ENCODE measurements at places on chromosomes 2 and 18.

DNA sequence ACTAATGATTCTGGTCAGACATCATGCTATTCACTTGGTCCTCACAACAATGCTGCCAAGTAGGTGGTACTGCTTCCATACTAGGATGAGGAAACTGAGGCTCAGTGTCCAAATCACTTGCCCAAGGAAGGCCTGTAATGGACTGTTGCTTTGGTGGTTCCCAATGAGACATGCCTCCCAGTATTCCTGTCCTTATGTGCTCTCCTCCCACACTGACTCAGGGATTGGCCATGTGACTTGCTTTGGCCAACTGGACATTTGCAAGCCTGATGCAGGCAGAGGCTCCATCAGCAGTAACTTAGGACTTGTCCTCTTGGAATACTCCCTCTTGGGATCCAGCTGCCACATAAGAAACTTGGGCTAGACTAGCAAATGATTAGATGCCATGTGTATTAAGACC, 3.0 kb downstream of the FBXO41 start:
- no peak for DNase-seq

- DNase-seq: no peak
These were observed 491.0 kb downstream of the SOX11 start for GRCh38 chr2:6183226-6183625.

DNA sequence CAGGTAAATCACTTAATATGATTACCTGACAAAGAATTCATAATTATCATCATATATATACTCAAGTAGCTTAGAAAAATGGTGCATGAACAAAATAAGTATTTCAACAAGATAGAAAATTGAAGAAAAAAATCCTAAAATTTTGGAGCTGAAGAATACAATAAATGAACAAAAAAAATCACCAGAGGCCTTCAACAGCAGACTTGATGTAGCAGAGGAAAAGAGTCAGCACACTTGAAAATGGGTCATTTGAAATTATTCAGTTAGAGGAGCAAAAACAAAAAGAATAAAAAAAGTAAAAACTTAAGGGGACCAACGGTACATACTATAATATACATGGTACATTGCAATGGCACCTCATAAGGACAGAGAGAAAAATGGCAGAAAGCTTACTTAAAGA, 40.2 kb upstream of the CD226 start:
- DNase-seq: no peak

DNA sequence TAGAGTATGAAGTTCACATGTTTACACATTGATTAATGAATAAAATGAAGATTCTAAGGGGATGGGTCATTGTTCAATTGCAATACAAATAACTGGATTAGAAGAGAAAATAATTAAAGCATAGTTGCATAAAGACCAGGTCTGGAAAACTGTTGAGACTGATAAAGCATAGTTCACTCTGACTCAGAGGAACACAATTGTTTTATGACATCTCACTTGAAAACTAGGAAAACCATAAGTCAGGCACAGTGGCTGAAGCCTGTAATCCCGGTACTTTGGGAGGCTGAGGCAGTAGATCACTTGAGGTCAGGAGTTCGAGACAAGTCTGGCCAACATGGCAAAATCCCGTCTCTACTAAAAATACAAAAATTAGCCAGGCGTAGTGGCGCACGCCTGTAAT, 46.7 kb downstream of the PLA2R1 start:
- no peak for DNase-seq

GRCh38 chr2:213247566-213247965, 36.7 kb upstream of the SPAG16 start:
- DNase-seq: no peak

- DNase-seq: no peak
These were observed 24.4 kb downstream of the SCN9A start for GRCh38 chr2:166351319-166351718.

DNA sequence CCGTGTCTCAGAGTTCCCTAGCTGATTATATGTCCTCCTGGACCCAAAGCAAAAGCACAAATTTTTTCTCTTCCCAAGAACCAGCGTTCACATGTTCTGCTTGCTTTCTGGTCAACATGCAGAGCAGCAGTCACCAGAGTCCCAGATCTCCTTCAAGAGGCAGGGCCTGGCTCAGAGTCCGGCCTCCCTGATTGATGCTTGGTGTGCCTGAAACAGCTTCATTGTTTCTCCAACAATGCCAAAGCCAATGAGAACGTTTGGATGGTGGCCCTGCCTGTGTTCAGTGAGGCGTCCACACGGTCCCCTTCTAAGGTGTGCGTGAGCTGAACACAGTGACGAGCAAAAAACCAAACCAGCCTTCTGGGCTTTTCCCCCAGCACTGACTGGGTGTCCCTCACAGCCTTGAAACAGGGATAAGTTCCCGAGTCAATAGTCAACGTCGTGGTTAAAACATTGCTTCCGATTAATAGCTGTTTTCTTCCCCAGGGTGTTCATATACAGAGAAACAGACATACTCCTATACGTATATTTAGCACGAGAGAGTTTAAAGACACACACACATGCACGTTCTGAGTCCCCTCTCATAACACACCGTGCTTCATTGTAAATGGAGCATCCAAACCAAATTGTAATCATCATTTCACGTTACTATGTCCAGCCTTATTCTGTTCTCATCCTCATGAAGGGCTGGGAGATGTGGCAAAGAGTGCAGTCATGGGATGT, 19.3 kb upstream of the POU3F3 start:
- DNase-seq: no peak

- DNase-seq: no peak
These were observed 308.8 kb downstream of the PRKCE start for GRCh38 chr2:45960057-45960863.

GRCh38 chr18:29083545-29083944, 906.6 kb upstream of the CDH2 start:
- DNase-seq: no peak

Measured in iPS DF 19.7 (cell line).